ENCODE measurements at places on chromosomes 11 and 22.

- DNase-seq, result no peak
These were observed 34.8 kb downstream of the SLC22A9 start for GRCh38 chr11:63404161-63404935.

GRCh38 chr11:65786786-65787636 is at the start of gene OVOL1:
OVOL1 (plus strand) TSS chr11:65787063; CDS start chr11:65787374, 311 bp downstream.
- DNase-seq, result no peak

- no peak for DNase-seq
These were observed 1.6 kb downstream of the SLN start for GRCh38 chr11:107710301-107710700.

- DNase-seq, result no peak
These were observed 2.0 kb upstream of the LAYN start for GRCh38 chr11:111538407-111539114.

GRCh38 chr22:39947220-39948216 is 12.7 kb upstream of the TMA7B start:
- no peak for DNase-seq

DNA sequence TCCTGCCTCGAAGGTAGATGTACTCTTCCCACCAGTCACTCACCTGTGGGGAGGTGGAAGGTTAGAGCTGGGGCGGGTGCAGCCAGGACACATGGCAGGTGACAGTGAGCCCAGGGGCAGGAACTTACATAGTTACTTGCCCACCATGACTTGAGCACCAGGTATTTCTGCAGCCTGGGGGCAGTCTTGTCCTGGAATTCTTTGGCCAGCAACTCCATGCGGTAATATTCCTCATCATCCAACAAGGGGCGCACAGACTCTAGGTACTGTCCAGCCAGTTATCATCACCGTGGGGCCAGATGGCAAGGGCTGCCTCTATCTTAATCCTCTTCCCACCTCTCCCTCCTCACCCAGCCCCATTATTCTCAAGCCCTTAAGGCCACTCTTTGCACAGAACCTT is 2.2 kb downstream of the CPT1B start:
- DNase-seq, result no peak

DNA sequence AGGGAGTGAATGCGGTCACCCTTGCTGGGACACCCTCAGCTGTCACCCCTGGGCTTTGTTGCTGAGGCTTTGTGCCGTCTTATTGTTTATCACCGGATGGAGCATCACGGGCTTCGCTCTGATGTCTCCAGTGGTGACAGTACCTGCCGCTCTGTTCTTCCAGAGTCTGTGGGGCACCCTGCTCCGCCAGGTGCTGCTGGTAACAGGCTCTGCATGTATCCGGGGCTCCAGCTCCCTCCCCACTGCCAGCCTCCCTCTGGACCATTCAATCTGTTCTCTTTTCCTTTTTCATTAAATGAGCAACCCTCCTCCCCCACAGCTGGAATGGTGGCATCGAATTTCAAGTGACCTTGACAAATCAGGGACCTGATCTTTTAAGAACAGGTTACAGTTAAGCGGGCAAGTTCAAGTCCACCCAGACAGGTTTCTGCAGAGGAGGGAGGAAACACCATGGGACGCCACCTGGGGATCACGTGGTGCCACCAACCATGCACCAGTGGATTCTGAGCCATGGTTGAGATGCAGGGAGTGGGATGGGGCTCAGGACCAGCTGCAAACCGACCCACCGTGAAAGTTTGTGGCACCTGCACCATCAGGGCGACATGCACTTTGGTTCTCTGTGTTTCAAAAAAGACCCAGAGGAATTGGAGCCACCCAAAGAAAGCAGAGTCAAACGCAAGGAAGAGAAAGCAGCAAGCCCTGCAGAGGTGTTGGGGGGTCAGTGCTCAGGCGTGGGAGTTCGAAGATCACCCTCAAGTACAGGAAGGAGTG is 89.3 kb downstream of the BCR start:
- DNase-seq, result no peak

- no peak for DNase-seq
These were observed 50.6 kb downstream of the ARHGAP8 start for GRCh38 chr22:44802956-44803355.

DNA sequence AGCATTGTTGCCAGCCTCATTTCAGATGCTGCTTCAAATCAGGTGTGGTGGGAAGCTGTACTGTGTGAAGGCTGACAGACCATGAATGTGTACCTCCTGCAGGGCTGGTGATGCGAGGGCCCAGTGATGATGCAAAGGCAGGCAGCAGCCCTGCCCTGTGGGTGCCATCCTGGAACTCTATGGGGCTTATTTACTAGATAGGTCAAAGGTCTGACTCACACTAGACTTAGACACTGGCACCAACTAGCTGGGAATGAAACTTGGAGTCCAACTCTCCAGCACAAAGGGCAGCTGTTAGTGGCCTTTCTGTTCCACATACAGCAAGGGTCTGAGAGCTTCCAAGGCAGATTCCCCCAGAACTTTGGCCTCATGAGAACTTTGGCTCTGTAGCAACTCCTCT is 138.4 kb downstream of the TTC17 start:
- DNase-seq, result no peak

- peak; percentile 82 for DNase-seq
These were observed 448.0 kb downstream of the MIAT start for GRCh38 chr22:27105142-27106025.

DNA sequence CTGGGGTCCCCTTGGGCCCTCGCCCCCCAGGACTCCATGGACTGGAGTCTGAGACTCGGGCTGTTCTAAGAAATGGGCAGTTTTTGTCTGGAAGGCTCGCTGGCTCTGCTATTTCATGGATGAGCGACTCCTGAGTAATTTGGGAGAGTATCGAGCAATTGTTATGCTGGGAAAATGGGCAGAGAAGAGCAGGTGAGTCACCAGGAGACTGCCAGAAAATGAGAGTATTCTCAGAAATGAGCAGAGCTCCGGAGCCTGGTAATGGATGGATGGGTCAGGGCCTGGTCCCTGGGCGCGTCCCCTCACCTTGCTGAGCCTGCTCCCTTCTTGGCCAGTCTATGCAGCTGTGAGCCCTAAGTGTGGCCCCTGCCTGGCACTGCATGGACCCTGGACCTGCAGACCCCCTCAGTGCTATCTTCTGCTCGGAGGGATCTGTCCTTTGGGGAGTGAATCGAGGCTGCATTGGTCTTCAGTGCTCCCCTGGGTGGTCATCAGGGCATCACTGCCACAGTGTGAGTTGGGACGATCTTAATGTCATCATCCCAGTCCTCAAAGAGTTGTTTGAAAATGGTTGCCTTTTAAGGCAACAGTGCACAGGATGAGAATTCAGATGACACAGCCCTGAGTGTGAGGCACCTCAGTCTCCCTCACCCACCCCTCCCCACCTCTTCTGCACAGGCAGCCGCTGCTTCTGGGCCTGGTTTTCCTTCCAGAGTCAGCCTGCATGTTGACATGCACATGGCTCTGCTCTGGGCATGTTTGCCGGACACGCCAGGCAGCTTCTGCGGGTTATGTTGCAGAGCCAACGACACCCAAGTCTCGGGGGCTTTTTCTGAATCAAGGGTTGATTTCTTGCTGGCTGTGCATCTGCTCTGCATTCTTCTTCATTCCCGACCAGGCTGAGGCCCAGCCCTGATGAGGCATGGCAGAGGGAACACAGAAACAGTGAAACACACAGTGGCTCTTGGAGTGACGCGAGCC is 519.0 kb downstream of the TBC1D22A start:
- no peak for DNase-seq

DNA sequence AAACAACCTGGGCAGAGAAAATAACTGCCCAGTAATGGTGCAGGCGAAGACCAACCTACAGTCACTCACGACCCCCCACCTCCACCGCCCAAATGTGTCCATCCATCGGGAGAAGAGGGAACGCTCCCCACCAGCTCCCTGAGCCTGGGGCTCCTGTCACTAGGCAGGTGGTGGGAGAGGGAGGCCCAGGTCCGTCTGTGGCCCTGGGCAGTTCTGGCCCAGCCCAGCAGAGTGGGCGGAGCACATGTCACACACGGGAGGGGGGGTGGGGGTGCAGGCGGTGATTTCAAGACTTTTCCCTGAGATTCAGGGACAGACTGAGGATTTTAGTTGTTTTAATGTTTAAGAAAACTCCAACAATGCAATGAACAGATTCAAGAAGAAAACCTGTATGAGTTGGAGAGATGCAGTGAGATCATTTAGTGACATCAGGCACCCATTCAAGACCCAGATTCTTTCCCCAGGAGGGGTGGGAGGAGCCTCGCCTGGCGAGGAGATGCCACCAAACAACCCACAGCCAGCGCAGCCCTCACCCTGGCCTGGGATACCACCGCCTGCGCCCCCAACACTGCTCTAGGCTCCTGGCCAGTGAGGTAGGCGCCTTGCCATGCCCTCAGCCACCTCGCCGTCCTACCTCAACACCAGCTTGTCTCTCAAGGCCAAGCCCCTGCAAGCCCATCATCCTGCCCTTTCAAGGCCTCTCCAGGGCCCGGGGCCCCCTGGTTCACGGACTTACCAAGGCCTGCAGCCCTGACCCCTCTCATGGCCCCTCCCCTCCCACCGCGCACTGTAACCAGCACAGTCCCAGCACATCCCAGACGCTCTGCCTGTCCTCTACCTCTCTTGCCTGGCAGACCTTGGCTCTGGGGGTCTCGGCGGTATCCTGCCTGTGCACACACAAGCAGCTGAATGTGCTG is 36.8 kb downstream of the TBX1 start:
- DNase-seq, result no peak

- DNase-seq, result peak; percentile 23
These were observed 38.7 kb upstream of the TOP3B start for GRCh38 chr22:22021162-22021750.

GRCh38 chr22:48299801-48300200 is 1527.9 kb downstream of the BRD1 start:
- no peak for DNase-seq

GRCh38 chr11:16992846-16993245 is 21.4 kb downstream of the PLEKHA7 start:
- no peak for DNase-seq

- no peak for DNase-seq
These were observed 170.1 kb upstream of the CADM1 start for GRCh38 chr11:115674176-115674936.

DNA sequence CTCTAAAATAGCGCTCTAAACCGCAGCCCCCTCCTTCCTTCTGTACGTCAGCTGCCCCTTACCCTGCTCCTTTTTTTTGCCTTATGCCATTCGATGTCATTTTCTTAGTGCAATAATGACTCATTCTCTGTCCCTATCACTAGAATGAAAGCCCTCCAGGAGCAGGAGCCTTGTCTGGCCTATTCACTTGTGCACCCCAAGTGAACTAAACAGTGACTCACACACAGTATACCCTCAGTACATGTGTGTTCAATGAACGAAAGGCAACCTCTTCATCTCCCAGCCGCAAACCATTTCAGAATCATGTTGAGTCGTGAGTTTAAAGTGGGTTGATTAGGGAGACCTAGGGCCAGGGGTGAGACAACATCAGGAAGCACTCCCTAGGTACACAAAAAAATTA is 50.7 kb upstream of the SPATA19 start:
- no peak for DNase-seq

GRCh38 chr11:129383502-129383901 is 7.9 kb downstream of the BARX2 start:
- DNase-seq, result no peak

GRCh38 chr11:95434489-95435057 is 203.6 kb upstream of the SESN3 start:
- no peak for DNase-seq

DNA sequence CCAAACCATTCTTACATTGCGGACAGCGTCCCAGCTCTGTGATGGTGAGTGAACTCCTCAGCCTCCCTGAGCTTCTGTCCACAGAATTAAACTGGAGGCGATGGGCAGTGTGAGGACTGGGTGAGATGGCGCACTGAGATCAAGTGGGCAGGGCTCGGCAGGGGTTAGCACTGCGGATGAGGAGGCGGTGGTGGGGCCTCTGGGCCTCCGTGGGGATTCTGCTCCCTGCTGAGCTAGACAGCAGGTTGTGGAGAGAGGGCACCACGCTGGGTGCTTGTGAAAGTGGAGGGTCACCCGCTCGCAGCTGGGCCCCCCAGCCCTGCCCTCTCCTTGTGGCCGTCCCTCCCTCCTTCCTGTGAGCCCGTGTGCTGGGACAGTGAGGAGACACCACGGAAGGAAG is 25.6 kb upstream of the PARVG start:
- DNase-seq, result no peak

GRCh38 chr11:73129198-73129597 is 12.9 kb downstream of the FCHSD2 start:
- no peak for DNase-seq

GRCh38 chr11:49995565-49995964 is 13.2 kb upstream of the OR4C12 start:
- DNase-seq, result peak; percentile 2

GRCh38 chr11:64786308-64786707 is 8.0 kb upstream of the SF1 start:
- DNase-seq, result no peak

DNA sequence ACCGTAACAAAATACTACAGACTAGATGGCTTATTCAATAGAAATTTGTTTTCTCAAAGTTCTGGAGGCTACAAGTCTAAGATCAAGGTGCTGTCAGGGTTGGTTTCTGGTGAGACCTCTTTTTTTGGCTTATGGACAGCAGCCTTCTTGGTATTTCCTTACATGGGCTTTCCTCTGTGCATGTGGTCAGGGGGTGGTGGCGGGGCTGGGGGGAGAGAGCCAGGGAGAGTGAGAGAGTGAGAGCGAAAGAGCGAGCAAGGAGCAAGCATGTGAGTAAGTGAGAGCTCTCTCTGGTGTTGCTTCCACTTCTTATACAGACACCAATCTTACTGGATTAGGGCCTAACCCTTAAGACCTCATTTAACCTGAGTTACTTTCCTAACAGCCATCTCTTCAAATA is 181.5 kb downstream of the TMEM135 start:
- DNase-seq, result no peak

- no peak for DNase-seq
These were observed 831.2 kb upstream of the CCDC90B start for GRCh38 chr11:84117394-84117793.

GRCh38 chr11:117289795-117290194 is 1.4 kb upstream of the BACE1-AS start:
- DNase-seq, result no peak

DNA sequence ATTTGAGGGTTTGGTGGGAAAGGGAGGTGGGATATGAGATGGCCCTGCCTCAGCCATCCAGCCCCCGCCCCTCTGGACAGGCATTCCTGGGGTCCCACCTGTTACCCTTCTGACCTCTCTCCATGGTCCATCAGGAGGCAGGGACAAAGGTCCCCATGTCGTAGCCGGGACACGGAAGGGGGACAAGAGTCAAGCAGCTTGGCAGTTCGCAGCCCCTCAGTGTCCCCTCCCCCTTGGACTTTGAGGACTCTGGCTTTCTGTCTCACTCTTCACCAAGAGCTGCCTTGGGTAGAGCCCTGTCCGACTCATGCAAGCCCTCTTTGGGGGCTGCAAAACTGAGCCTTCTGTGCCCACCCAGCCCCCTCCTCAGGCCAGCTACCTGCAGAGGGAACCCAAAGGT is 30.2 kb downstream of the TRIM29 start:
- no peak for DNase-seq

All from hepatic stellate cell (primary cell).